ENCODE measurements at places on chromosomes 3 and 15.
A peak's percentile ranks its signal among the peaks of the same experiment; 100 is the strongest.

GRCh38 chr3:36937492-36937891 is 7.4 kb downstream of the TRANK1 start:
- DNase-seq = no peak

GRCh38 chr3:36866368-36866767 is 78.5 kb downstream of the TRANK1 start:
- DNase-seq = no peak

- no peak for DNase-seq
Observed at GRCh38 chr15:67190813-67191212, 63.6 kb downstream of the AAGAB start.

DNA sequence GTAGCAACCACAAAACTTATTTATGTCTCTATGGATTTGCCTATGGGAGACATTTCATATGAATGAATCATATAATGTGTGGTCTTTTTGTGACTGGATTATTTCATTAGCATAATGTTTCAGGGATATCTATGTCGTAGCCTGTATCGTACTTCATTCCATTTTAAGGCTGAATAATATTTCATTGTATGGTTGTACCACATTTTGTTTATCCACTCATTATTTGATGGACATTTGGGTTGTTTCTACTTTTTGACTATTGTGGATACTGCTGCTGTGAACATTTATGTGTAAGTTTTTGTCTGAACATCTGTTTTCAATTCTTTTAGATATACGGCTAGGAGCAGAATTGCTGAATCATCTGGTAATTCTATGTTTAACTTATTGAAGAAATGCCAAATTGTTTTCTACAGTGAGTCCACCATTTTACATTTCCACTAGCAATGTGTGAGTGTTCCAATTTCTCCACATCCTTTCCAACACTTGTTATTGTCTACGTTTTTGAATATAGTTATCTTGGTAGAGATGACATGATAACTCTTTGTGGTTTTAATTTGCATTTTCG is 134.4 kb upstream of the DAZL start:
- DNase-seq = no peak

- no peak for DNase-seq
Observed at GRCh38 chr3:152176998-152177397, 91.7 kb upstream of the MBNL1 start.

DNA sequence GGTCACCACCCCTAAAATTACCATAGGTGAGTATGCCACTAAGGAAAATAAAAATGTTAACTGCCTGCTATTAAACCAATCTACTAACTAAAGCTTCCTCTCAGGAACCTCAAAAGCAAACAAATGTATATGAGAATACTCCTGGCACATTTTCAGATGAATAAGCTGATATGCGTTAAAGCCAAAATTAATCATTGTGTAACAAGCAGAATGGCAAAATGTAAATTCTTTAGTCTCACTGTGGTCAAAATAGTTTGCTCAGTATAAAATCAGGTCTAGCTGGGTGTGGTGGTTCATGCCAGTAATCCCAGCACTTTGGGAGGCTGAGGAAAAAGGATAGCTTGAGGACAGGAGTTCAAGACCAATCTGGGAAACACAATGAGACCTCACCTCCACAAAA is 53.6 kb downstream of the SUMF1 start:
- DNase-seq = no peak

GRCh38 chr3:102580760-102581159 is 145.9 kb downstream of the ZPLD1 start:
- DNase-seq = no peak

- no peak for DNase-seq
Observed at GRCh38 chr15:101499863-101500713, 10.6 kb upstream of the PCSK6 start.

- DNase-seq = no peak
Observed at GRCh38 chr3:160376681-160377080, 22.3 kb downstream of the IFT80 start.

GRCh38 chr3:185049710-185050109 is 103.2 kb downstream of the C3orf70 start:
- no peak for DNase-seq

DNA sequence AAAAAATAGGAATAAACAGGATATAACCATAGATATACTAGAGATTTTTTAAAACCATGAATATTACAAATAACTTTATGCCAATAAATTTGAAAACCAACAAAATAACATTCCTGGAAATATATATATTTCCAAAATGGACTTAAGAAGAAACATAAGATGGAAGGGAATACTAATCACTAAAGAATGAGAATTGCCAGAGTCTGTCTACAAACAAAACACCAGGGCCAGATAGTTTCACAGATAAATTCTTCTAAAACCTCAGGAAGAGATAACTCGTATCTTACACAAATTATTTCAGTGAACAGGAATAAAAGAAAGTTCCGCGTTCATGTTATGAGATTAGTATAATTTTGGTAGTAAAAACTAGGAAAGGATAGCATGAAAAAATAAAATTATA is 107.3 kb downstream of the HERC1 start:
- no peak for DNase-seq

GRCh38 chr15:100263031-100263430 is 78.7 kb downstream of the ADAMTS17 start:
- no peak for DNase-seq

- DNase-seq = no peak
Observed at GRCh38 chr3:134052370-134052769, 22.6 kb upstream of the SLCO2A1 start.

DNA sequence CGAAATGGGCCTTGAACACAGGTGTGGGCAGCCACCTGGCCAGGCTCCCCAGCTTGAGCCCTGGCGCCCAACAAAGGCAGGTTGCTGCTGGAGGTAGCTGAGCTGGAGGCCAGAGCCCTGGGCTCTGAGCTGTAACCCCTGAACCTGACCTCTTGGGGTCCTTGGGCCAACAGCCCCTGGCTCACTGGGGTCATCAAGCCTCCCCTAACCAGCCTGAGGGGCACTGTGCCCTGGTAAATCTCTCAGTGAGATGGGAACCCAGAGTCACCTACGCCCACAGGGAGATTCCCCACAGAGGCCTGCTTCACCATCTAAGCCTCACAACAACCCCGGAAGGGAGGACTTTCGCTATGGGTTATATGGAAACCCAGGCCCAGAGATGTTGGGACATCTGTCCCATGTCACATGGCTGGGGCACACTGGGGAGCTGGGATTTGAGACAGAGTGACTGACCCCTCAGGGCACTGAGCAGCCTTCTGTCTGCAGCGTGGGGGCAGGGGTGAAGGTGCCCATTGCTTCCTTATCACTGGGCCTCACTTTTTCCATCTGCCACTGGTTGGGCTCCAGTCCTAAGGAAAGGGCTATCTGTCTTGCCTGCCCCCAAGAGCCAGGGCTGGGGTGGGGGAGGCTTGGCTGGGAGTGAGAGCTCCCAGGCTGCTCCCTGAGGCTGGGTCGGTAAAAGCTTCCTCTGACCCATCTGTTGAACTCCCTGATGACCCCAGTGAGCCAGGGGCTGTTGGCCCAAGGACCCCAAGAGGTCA is 59.1 kb downstream of the IQSEC1 start:
- no peak for DNase-seq

DNA sequence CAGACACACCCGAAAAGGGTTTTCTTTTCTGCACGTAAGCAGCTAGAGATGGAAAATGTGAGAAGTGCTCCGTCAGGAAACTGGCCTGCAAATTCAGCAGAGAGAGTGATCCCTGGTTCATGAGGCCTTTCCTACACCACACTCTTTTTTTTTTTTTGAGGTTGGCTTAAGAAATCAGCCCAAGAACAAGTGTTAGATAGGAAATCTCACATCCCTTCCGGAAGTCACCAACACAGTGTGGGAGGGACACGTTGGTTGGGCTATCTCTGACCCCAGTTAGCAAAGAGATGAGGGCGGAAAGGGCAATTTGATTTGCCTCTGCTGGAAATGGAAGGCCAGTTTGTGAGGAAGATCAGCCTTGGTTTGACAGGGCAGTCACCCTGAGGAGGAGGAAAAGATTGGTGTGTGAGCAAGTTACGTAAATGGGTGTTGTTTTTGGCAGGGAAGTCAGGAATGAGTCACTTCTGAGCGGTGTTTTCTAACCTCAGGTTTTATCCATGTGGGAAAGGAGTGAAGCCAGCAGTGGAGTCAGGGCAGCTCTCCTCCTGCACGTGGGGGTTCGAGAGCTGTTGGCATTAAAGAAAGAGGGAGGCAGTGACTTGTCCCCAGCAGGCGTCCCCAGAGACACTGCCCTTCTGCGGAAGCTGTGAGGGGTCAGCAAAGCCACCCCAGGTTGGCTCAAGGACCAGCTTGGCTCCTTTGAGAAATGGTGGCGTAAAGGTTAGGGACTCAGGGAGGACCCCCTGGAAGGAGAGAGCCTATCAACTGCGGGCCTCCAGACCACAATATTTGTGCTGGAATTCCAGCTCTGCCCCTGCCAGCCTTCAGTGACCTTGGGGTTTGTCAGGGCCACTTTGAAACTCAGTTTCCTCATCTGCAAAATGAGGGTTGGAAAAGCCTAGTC is 237.6 kb upstream of the BHLHE40 start:
- DNase-seq = peak; percentile 45

DNA sequence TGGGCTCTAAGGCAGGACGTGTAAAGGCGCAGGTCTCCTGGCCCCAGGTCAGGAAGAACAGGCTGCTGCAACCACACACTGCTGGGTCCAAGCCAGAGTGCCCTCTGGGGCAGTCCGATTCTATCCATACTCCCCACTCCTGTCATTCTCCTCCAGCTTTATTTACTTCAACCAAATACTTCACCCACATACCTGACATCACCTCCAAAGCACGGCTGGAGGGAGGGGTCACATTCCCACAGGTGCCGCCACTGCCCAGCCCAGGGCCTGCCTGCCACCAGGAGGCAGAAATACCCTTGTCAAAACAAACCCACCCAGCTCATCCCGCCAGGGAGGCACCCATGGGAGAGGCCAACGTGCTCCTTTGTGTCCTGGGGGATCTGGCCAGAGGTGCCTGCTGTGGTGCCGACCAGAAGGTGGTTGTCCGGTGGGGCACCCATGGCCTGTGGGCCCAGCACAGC is 100.4 kb downstream of the DAPK2 start:
- DNase-seq = peak; percentile 57

GRCh38 chr3:42518800-42519567 is 16.5 kb downstream of the VIPR1 start:
- DNase-seq = no peak

DNA sequence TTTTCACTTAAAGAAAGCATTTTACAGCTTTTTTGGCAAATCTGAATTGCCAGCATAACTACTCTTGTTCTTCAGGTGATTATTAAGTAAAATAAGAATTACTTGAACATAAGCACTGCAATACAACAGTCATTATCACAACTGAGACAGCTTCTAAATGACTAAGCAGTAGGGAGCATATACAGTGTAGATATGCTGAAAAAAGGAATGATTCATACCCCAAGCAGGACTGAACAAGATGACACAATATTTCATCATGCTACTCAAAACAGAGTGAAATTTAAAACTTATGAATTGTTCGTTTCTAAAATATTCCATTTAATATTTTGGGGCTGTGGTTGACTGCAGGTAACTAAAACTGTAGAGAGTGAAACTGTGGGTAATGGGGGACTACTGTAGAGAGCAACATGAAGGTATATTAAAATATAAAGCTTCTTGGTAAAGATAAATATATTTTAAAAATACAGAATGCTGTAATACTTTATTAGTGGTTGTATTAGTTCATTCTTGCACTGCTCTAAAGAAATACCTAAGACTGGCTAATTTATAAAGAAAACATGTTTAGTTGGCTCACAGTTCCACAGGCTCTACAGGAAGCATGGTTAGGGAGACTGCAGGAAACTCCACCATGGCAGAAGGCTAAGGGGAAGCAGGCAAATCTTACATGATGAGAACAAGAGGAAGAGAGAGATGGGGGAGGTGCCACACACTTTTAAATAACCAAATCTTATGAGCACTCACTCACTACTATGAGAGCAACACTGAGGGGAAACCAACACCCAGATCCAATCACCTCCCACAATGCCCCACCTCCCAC is 84.8 kb downstream of the DCLK3 start:
- DNase-seq = no peak

DNA sequence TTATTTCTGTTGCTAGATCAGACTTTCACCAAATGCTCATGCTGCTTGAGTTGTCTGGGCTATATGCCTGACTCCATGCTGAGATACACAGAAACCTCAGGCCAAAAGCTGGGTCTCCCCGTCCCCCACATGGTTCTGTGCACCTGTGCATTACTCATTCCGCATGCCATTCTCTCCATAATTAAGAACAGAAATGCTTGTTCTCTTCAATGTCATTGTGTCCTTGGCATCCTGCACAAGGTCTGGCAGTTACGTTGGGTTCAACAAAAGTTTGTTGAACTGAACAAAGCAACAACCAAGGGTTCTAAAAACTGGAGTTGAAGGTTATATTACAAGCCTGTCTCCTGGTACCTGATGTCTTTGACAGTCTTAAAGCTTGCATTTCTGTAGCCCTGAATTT is 177.5 kb downstream of the FNDC3B start:
- no peak for DNase-seq

DNA sequence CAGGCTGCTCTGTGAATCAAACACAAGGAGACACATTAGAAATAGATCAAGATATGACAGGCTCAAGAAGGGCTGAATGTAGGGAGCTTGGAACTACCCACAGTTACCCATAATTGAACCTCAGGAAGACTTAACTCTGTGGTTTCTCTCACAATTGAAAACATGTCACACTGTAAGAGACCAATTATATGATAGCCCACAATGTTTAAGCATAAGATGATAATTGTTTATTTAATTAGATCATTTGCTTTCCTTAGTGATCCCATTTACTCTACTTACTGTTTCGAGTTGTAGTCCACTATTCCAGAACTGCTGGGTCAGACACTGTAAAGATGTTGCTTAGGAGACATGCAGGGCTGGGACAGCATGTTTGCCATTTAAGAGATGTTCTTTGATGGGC is 201.3 kb upstream of the RARB start:
- DNase-seq = no peak

GRCh38 chr15:40006003-40006402 is 33.0 kb downstream of the SRP14 start:
- no peak for DNase-seq

GRCh38 chr3:161449785-161450184 is 46.8 kb upstream of the OTOL1 start:
- no peak for DNase-seq

GRCh38 chr3:77489216-77489615 is 449.3 kb downstream of the ROBO2 start:
- DNase-seq = no peak

DNA sequence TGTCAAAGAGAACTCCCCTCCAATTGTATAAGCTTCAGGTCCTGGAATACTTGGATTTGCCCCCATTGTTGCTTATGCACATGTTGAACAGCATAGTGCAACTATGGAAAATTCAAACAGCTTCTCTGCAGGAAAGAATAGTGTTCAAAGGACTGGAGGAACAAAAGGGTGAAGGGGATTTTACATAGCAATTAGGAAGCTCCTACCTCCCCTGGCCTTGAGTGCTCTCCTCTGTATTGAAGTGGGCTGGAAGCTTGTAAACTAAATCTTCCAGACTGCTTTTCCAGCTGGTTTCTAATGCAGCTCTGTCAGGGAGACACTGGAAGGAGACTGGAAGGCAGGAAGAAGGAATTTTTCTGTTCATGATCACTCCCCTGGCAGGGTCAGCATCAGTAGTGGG is 7.2 kb upstream of the ELP6 start:
- no peak for DNase-seq

DNA sequence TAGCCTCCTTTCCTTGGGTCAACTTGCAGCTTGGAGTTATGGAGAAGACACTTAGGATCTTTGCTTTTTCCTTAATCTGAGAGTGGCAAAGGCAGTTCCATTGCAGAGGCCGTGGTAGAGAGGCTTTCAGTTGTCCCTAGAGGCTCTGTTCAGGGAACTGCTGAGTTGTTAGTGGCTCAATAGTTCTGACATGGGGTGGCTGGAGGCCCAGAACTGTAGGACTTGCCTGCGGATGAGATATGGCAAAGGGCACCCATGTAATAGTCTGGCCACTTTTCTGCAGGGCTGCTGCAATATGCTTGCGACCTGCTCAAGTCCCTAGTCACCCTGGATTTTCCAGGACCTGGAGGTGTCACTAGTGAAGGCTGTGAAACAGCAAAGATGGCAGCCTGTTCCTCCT is 99.9 kb downstream of the CLDN1 start:
- DNase-seq = no peak

All from HepG2 (cell line).